ENCODE measurements at places on chromosomes 16 and 17.

DNA sequence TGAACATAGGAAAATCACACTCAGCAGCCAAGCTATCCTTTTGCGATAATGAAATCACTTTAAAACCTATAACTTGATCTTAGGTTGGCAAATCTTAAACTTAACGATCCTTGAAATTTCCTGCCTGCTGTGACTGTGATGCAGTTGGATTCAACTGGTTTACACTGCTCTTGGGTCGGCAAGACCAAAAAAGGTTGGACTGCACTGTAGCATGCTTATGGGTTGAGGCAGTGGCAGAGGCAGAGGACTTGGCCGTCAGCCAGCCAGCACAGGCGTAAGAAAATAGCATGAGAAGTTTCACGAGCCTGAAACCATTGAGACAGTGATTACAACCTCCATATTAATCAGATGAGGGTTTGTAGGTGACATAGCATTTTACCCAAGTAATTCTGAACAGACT lies 21.4 kb downstream of the WSB1 start:
- no peak for DNase-seq

DNA sequence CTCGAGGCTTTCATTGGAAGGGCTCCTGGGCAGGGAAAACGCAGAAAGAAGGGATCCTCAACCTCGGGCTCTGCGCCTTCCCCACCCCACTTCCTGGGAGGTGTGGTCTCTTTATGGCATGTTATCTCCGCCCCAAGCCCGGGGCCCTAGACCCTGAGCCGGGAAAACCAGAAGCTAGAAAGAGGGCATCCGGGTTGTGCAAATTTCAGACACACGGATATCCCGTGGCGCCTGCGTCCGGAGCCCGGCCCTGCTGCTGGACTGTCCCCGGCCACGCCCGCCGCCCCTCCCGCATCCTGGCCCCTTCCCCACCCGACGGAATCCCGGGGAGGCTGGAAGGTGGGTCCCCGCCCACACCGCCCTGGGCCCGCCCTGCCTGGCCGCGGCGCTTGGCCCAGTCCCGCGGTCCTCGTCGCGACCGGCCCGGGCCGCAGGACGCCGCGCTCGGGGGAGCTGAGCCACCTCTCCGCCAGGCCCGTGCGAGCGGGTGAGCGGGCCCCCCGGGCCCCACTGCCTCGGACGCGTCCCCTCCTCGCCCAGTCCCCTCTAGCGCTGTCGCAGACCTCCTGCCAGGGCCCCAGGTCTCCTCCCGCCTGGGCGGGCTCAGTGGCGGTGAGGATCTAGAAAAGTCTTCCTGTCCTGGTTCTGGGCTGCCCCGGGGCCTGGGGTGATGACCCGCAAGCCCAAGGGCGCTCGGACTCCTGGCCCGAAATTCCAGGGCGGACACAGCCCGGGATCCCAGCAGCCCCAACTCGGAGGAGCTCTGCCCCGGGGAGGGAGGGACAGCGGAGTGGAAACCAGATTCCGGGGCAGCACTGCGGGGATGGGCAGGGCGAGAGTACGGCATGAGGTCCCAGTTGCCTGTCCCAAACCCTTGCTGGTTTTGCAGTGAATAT lies at the start of gene SLC16A5:
TSS of gene SLC16A5 (plus strand) at position 397 of the 896 bp plus-strand sequence. CDS start 5,683 bp downstream, outside the sequence.
- DNase-seq: no peak

DNA sequence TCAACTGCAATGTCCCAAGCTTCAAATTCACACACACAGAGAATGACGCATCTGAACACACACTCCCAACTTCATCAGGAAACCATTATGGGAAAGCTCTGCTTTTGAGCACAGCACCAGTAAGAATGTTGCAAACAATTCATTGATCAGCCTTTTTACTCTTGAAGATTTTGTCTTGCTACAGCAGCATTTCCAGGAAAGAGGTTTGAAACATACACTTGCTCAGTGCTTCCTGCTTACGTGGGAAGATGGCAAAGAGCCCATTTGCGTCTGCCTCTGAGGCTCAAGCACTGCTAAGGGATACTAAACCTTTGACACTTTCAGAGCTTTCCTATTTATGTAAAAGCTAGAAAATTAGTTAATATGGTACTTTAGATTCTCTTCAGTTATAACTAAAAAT lies 77.2 kb upstream of the MON1B start:
- DNase-seq: no peak

GRCh38 chr17:16999931-17000625 lies 28.2 kb upstream of the TNFRSF13B start:
- no peak for DNase-seq

- DNase-seq: no peak
Observed at GRCh38 chr16:75064403-75065148, 52.0 kb downstream of the LDHD start.

DNA sequence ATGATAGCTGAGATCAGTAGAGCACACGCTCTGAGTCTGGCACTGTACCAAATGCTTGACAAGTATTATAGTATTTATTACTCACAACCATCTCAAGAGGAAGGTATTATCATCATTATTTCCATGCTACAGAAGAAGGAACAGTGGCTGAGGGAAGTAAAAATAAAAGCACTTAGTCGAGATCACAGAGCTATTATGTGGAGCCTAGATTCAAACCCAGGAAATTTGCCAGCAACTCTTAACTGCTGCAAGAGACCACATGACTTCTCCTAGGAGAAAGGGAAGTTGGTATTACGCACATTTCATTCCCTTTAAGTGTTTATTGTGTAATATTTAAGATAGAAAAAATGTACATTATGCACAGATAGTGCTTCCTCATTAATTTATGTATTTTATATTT lies 1.0 kb upstream of the RHOT1 start:
- DNase-seq: peak; percentile 83

GRCh38 chr16:68752602-68753001 lies 15.5 kb downstream of the CDH1 start:
- no peak for DNase-seq

DNA sequence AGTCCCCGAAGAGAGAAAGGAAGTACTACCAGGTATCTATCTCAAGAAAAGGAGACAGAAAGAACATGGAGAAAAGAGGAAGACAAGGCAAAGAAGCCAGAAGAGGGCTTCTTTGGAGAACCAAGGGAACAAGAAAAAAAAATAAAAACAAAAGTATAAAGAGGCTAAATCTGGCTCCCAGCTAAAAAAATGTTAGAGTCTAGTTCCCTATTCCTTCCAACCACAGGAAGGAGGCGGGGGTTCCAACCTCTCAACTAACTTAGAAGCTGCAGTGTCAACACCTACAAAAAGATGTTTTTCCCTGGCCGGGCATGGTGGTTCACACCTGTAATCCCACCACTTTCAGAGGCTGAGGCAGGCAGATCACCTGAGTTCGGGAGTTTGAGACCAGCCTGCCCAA lies 13.4 kb downstream of the UTP6 start:
- no peak for DNase-seq

DNA sequence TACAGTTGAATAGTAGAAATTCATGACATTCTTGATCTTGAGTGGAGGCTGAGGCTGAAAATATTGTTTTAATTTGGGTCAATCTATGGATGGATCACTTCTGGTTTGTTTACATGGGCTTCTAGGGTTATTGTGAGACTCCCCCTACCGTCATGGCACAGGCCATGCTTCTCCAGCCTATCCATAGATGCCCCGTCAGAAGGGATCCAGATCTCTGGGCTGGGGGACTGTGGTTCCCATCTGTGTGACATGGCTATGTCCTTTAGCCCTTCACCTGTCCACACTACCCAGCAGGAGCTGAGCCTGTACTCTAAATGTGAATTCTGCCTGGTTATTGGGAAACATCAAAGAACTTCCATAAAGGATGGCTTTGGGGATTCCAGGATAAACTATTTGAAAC lies 160.4 kb downstream of the ABCC12 start:
- no peak for DNase-seq

DNA sequence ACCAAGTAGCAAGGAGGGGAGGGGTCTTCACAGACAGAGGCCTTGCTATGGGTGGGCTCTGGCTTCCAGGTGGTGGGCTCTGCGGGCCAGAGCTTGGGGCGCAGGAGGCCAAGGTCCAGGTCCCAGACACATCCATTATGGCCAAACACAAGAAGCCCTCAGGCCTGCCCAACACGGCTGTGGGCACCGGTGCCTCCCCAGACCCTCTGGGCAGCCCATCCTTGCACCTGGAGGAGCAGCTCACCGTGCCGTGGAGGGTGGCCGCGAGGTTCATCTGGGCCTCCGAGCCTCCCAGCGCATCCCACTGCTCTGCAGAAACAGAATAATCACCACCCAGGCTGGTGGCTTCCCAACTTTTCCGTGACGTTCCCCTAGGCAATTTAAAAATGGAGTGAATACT lies 55.9 kb downstream of the TBC1D16 start:
- no peak for DNase-seq

GRCh38 chr16:8639694-8640093 lies 18.2 kb downstream of the METTL22 start:
- no peak for DNase-seq

GRCh38 chr16:58284469-58284868 lies 10.4 kb downstream of the PRSS54 start:
- DNase-seq: no peak

Measured in NCI-H1436 treated with DMSO at 0.1 percent for 48 hours (cell line).